ENCODE measurements at places on chromosomes 1 and 21.

DNA sequence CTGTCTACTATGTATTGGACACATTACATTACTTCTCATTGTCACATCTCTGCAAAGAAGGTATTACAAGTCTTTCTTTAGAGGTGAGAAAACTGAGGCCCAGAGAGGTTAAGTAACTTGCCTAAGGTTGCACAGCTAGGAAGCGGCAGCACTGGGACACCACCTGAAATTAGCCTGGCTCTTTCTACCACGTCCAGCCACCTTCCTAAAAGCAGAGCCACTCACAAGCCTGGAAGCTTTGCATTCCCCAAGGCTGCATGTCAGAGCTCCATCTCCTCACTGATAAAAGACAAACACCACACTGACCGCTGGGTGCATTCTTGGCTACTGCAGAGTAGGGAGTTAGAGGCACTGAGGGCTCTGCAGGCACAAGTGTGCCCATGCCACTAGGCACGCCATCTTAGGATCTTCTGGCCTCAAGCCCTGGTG, 2.4 kb downstream of the CD247 start:
- no peak for DNase-seq

GRCh38 chr1:23152966-23153684, 15.5 kb downstream of the LUZP1 start:
- no peak for DNase-seq

DNA sequence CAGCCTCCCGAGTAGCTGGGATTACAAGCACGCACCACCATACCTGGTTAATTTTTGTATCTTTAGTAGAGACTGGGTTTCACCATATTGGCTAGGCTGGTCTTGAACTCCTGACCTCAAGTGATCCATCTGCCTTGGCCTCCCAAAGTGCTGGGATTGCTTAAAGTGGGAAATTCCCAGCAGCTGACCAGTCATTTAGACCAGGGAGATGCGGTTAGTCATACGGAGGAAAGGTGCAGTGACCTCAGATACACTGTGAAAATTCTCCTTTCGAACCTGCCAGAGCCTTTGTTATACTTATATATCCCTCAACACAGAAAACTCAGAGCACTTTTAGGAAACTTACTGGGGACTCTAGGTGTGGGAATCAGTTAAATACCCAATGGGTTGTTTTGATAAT, 39.6 kb downstream of the MAP10 start:
- DNase-seq: no peak

GRCh38 chr1:31848381-31848897, 32.6 kb upstream of the SPOCD1 start:
- DNase-seq: no peak

- no peak for DNase-seq
Observed at GRCh38 chr1:94079080-94079940, 41.6 kb downstream of the ABCA4 start.

DNA sequence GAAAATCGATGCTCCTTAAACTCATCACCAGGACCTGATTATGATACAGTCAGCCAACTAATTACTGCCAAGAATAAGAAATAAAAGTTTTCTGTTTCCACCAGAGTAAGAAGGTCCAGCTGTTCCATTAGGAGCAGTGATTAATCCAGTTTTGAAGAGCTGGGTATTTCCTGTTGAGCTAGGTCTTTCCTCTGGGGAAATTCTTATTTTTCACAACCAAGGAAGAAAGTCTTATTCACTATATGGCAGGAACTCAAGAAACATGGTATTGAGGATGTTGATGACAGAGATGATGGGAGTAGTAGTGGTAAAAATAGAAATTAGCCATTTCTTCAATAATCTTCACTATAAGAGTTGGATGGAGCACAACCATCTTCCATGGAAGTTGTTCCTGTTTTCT, 374.6 kb upstream of the RUNX1 start:
- no peak for DNase-seq

DNA sequence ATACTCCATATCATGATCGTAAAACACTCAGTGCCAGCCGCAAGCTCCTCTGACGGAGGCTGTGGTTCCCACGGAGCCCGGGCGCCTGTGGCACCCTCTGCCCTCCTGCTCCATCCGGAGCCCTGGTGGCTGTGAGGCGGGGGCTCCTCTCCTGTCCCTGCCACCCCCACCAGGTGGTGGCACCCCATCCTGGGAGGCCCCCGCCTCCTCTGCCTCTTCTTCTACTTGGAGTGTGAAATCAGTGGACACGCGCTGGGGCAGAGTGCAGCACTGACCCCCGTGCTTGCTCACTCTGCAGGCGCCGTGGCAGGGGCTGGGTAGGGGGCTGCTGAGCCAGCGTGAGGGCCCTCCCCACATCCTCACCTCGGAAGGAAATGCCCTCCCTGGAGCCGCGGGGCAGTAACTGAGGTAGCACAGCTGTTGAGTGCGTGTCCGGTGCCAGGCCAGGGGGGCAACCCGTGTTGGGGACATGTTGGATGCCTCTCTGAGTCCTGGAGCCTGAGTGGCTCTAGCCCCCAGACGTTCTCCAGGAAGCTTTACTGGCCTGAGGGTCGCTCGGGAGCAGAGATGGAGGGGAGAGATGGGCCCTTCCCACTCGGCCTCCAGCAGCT, 58.7 kb upstream of the ABCG1 start:
- DNase-seq: no peak

DNA sequence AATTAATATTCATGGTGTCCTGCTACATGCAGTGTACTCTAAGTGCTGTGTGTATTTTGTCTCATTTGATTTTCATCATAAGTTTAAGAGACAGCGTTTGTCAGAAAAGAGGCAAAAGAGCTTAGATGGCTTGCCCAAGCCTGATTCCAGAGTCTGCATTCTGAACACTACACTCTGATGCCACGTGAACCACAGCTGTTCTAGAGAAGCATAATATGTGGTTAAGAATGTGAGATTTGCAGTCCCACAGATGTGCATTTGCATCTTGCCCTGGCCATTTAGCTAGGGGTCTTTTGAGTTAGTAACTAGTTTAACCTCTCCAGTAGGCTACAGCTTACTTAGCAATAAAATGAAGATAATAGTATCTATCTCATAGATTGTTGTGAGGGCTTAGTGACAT, 9.2 kb upstream of the GADD45A start:
- DNase-seq: no peak

DNA sequence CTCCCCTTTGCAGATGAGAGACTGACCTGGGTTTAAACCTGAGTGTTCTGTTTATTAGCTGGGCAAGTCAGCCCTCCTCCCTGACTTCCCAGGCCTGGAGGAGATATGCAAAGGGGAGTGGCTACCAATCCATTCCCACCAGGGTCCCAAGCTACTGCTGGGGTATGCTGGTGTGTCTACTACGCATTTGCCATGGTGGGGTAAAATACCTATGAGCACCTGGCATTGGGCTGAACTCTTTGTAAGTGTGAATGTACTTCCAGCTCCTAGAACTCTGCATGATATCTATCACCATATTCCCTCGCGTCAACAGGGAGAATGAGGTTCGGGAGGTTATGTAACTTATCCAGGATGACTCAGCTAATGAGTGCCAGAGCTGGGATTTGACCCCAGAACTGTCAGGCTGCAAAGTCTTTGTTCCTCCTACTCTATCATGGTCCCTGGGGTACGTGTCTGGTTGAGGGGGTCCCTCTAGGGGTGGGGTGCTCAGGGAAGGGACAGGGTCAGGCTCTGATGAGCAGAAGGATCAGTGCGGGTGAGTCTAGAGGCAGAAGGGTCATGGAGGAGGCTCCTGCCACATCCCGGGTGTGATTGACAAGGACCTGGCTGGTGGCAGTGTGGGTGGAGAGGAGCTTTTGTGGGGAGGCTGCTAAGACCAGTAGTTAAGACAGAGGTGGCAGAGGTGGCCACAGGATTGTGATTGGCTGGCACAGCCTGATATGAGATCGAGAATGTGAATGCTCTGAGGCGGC, 16.7 kb downstream of the AMPD2 start:
- no peak for DNase-seq

DNA sequence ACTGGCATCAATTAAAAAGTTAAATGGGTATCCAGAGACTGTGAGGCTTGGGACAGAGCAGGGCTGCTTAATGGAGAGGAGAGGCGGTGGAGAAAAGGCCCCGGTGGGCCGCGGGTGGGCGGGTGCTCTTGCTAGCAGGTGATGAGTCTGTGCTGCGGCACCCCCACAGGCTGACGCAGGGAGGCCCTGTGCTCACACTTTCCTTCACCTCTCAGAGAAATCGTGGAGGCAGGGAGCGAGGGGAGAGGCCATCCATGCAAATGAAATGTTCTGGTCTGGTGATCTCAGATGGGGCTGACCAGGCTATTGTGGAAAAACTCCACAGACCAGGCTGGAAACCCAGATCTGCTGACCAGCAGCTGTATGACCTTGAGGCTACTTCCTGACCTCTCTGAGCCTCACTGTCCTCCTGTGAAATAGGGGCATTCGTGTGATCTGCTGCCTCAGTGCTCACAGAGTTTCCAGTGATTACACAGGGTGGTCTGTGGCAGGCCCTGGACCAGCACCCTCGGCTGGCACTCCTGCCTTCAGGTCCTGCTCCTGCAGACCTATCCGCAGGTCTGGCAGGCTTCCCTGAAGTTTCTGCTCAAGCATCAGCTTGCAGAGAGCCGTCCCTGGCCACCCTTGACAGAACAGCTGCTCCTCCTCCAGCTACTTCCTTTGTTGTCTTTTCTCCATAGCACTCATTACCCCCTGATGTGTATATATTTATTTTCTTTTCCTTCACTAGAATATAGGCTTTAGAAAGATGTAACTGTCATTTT, 89.2 kb downstream of the BEND5 start:
- no peak for DNase-seq

DNA sequence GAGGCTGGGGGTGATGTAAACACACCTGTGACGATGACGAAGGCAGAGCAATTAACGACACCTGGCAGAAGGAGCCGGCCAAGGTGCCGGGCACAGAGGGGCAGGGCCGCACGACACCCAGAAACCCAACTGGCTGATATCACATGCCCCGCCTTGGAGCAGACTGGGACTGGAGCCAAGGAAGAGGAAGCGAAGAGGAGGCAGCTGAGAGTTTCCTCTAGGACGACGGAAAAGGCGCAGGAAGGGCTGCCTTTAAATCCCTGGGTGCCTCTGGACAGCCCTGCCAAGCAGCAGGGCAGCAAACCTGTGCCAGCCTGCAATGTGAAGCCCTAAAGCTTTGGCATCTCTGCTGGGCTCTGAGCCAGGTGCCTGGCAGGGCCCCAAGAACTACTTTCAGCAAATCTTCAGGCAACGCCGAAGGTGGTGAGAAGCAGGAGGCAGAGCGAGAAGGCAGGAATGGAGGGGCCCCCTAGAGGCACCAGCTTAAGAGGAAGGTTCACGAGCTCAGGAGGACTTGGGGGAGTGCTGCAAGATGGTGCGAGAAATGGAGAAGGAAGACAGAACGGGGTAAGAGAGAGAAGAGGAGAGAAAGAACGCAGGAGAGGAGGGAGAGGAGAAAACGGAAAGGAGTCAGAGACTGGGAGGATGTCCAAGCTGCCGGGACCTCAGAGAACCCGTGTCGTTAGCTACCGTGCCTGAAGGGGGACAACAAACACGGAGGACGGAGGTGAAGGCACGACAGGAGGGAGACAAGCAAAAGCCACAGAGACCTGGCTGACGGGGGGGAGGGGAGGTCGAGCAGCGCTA, 25.3 kb upstream of the PEF1 start:
- no peak for DNase-seq

DNA sequence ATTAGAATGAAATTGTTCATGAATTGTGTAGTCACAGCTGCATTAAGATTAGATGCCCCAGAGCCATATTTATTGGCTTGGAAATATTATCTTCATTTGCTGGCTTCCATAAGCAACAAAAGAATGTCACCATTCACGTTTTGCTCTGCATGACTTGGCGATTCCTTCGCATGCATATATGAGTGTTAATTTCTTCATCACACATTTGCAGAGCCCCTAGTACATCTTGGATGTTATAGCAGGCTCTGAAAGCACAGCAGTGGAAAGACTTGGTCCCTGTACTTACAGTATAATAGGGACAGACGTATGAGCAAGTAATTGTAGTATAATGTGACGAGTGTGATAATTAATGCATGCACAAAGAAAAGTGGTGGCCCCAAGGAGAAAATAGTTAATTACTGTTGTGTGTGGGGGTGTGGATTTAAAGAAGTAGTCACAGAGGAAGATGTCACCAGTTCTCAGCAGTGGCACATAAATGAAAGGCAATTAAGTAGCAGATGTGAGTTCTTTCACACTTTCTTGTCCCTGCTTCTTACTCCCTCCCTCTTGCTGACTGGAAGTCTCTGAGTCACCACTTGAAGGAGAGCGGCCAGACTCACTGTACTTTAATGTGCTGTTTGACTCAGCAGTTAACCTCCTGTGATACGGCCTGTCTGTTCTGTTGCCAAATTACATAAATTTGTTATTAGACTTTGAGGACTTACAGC, 21.0 kb downstream of the S100A10 start:
- no peak for DNase-seq

DNA sequence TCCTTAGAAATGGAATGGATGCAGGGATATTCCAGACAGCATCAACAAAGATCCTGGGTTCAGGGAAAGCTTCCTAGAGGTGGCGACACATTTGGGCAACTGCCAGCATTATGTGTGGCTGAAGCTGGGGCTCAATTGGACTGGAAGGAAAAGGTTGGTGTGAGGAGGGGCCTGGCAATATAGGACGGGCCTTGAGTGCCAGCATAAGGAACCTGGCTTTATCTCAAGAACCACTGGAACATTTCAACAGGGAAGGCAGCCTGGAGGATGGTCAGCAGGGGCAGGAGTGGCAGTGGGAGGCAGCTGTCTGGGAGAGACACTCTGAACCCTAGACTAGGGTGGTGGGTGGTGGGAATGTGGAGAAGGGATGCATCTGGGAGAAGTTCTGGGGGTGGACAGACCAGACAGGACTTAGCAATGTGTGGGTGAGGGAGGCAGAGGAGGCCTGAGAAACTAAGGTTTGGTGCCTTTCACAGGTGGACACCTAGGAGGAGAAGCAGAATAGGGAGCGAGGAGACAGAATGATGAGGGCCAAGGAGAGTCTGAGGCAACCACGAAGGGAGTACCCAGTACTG, 3.5 kb downstream of the SH3BGRL3 start:
- no peak for DNase-seq

GRCh38 chr1:185593271-185593670, 140.9 kb upstream of the HMCN1 start:
- no peak for DNase-seq

- no peak for DNase-seq
Observed at GRCh38 chr1:156172696-156173470, 19.5 kb downstream of the SEMA4A start.

DNA sequence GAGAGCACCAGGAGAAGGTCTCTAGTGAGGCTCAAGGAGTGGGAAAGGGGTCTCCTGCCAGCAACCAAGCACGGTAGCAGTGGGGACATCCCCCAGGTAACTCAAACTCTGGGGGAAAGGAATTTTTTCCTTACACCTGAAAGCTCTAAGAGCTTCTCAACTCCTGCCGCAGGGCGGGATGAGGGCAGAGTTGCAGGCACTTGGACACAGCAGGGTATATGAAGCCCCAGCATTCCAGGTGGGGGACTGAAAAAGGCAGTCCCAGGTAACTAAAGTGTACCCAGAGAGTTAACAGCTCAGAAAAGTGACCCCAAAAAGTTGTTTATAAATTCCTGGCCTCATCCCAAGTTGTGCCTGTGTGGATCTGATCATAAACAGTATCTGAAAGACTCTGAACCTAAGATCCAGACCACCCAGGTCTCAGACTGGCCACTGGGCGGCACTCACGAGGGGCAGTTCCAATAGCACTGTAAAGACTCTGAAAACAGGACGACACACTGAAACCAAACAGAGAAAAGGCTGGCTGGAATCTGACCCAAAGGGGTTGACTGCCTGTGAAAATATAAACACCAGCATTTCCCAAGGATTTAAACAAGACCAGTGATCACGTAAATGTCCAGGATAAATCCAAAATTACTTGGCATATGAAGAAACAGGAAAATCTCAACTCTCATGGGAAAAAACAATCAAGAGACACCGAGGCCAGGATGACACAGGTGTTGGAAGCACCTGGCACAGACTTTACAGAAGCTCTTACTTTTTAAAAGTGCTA, 47.5 kb downstream of the HSF2BP start:
- peak; percentile 75 for DNase-seq

Measured in H1 (cell line).